ENCODE measurements at places on chromosomes 4 and X. TPM values are rescaled to one million over a fixed set of nuclear protein-coding genes. Genes with fewer than 3 reads are reported as not detected.

The LUZP4 gene
- polyA plus RNA-seq, result not detected

The ERCC6L gene
- polyA plus RNA-seq, result 2.0 TPM

The C4orf54 gene
- not detected for polyA plus RNA-seq

The KCND1 gene
- polyA plus RNA-seq, result 3.1 TPM

The BST1 gene
- polyA plus RNA-seq, result 0.20 TPM

The PF4V1 gene
- not detected for polyA plus RNA-seq

The FAM47C gene
- polyA plus RNA-seq, result not detected

The WDR44 gene
- polyA plus RNA-seq, result 5.1 TPM

The CPZ gene
- polyA plus RNA-seq, result 67.4 TPM

The LARP7 gene
- 9.3 TPM for polyA plus RNA-seq

The SORCS2 gene
- polyA plus RNA-seq, result 0.36 TPM

The GLUD2 gene
- 0.08 TPM for polyA plus RNA-seq

The GCNA gene
- polyA plus RNA-seq, result 0.41 TPM

The SLC38A5 gene
- 135 TPM for polyA plus RNA-seq

The SPIN4 gene
- 8.0 TPM for polyA plus RNA-seq

The WDFY3 gene
- 25.6 TPM for polyA plus RNA-seq

Data from H1 (cell line).